Uterus (tissue), 4 donors: ENCODE measurements at places on chromosomes 16 and 17. TPM values are rescaled to one million over a fixed set of nuclear protein-coding genes. Genes with fewer than 3 reads are reported as not detected.
A peak's percentile ranks its signal among the peaks of the same experiment; 100 is the strongest.

- H3K4me1 ChIP-seq, result no peaks in the 10 kb centered on the region
- no peak overlapping the region for H3K4me3 ChIP-seq
- no peak overlapping the region for H3K27ac ChIP-seq
- no peaks in the 10 kb centered on the region for H3K36me3 ChIP-seq
These were observed 5.4 kb upstream of the GAA start for GRCh38 chr17:80095844-80096475.

DNA sequence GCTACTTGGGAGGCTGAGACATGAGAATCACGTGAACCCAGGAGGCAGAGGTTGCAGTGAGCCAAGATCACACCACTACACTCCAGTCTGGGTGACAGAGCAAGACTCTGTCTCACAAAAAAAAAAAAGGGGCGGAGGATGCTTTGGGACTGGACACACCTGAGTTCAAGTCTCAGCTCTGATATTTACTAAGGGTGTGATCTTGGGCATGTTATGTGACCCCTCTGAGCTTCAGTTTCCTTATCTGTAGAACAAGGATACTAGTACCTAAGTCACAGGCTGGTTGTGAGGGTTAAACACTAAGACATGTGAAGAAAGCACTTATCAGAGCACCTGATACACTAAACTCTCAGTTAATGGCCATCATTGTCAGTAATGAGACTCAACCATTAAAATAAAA is 25.9 kb downstream of the HOXB1 start:
- no peak for DNase-seq
- no peak overlapping the region for H3K4me3 ChIP-seq
- no peaks in the 10 kb centered on the region for H3K36me3 ChIP-seq
- no peaks in the 10 kb centered on the region for H3K4me1 ChIP-seq
- no peak overlapping the region for H3K27ac ChIP-seq

- H3K4me1 ChIP-seq, result peaks cover 34% of the 10 kb centered on the region
- DNase-seq, result no peak
- peaks cover 47% of the 10 kb centered on the region for H3K27me3 ChIP-seq
These were observed 14.4 kb upstream of the CBX8 start for GRCh38 chr17:79811011-79811867.

DNA sequence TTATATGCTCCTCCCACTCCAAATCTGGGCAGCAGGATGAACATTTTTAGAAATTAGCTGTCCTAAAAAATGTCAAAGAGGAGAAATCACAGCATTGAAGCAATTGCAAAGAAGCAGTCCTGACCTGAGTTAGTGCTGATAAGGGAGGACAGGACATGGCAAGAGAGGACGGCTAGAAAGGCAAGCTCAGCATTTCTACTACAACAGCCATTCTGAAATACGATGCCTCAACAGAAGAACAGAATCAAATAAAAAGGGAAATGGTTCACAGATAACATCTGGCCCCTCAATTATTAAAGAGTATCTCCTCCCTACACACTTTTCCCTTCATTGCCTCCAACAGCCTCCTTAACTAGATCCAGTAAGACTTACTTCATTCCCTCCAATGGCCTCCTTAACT is 18.3 kb downstream of the VPS53 start:
- DNase-seq, result no peak
- no peaks in the 10 kb centered on the region for H3K27me3 ChIP-seq

SLC46A1 gene
- 17.6 TPM for total RNA-seq

- no peaks in the 10 kb centered on the region for H3K4me1 ChIP-seq
- no peak overlapping the region for H3K4me3 ChIP-seq
- no peaks in the 10 kb centered on the region for H3K36me3 ChIP-seq
- H3K27ac ChIP-seq, result no peak overlapping the region
These were observed 12.2 kb upstream of the ZNF267 start for GRCh38 chr16:31861455-31861854.

GRCh38 chr17:29041571-29041970 is 1.4 kb upstream of the PIPOX start:
- H3K27ac ChIP-seq, result no peak overlapping the region
- no peak overlapping the region for H3K4me3 ChIP-seq
- no peaks in the 10 kb centered on the region for H3K36me3 ChIP-seq
- no peaks in the 10 kb centered on the region for H3K4me1 ChIP-seq
- H3K27me3 ChIP-seq, result no peaks in the 10 kb centered on the region

- H3K27ac ChIP-seq, result no peak overlapping the region
- H3K27me3 ChIP-seq, result no peaks in the 10 kb centered on the region
- H3K36me3 ChIP-seq, result no peaks in the 10 kb centered on the region
- no peak for DNase-seq
- no peak overlapping the region for H3K4me3 ChIP-seq
These were observed 130.1 kb downstream of the TRIM37 start for GRCh38 chr17:58976541-58976940.

CORO7 gene
- total RNA-seq, result 19.6 TPM

DNA sequence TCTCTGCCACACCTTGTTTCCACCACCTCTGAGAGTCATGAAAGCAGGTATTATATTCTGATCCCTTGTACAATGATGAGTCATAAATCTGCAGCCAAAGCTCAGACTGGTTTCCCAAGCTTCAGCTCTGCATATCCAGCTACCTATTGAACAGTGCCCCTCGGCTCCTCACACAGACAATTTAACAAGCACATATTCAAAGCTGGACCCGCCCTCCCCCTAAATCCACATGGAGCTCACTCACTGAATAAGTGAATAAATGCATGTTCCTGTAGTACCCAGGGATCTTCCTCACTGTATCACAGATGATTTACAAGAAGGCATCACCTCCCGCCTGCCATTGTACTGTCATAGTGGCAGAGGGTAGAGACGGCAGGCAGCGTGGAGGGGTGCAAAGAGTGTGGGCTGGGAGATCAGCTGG is 516.4 kb downstream of the GRIN2A start:
- no peaks in the 10 kb centered on the region for H3K27me3 ChIP-seq
- H3K27ac ChIP-seq, result no peak overlapping the region
- H3K4me1 ChIP-seq, result no peaks in the 10 kb centered on the region
- no peaks in the 10 kb centered on the region for H3K36me3 ChIP-seq
- H3K4me3 ChIP-seq, result no peak overlapping the region

TMEM92 gene
- 0.07 TPM for total RNA-seq

DNA sequence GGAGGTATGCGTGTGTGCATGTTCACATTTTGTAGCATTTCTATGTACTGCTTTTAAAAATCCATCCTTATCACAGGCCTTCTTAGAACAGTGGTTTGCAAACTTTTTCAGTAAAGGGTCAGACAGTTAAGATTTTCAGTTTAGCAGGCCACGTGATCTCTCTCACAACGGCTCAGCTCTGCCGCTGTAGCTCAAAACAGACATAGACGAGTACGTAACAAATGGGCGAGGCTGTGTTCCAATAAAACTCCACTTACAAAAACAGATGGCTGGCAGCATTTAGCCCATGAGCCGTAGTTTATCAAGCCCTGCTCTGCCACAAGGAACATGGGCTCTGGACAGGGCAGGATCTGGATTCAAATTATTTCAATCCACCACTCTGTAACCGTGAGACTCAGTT is 141.8 kb downstream of the XYLT1 start:
- H3K4me3 ChIP-seq, result no peak overlapping the region
- H3K4me1 ChIP-seq, result peaks cover 5% of the 10 kb centered on the region
- DNase-seq, result no peak
- H3K27ac ChIP-seq, result peak overlapping the region; percentile 78
- no peaks in the 10 kb centered on the region for H3K36me3 ChIP-seq

GRCh38 chr16:65540901-65541300 is 419.0 kb upstream of the CDH11 start:
- no peak overlapping the region for H3K27ac ChIP-seq
- no peak overlapping the region for H3K4me3 ChIP-seq
- no peaks in the 10 kb centered on the region for H3K36me3 ChIP-seq
- no peak for DNase-seq
- H3K4me1 ChIP-seq, result no peaks in the 10 kb centered on the region
- H3K27me3 ChIP-seq, result no peaks in the 10 kb centered on the region

RND2 gene
- total RNA-seq, result 4.1 TPM

CDH16 gene
- not detected for total RNA-seq

DNA sequence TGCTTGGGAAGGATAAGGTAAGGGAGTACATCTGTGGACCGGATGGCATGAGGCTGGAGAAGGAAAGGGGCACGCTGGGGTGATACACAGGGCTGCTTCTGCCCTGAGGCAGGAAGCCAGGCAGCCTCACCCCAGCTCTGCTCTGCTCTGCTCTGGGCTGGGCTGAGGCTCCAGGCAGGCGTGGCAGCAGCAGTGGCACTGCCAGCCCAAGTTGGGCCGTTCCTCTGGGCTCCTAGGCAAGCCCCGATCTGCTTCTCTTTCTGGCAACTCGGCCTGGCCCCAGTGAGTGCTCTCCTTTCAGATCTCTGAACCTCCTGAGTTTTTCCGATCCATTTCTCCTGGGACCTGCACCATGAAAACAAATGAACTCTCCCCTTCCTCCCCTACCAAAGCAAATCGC is 44.9 kb downstream of the VAC14 start:
- no peak for DNase-seq
- H3K4me1 ChIP-seq, result peaks cover 6% of the 10 kb centered on the region
- no peaks in the 10 kb centered on the region for H3K27me3 ChIP-seq
- H3K36me3 ChIP-seq, result no peaks in the 10 kb centered on the region
- no peak overlapping the region for H3K4me3 ChIP-seq

RNF222 gene
- total RNA-seq, result not detected

ZNF207 gene
- total RNA-seq, result 213 TPM

- no peak for DNase-seq
- H3K36me3 ChIP-seq, result no peaks in the 10 kb centered on the region
- H3K27ac ChIP-seq, result no peak overlapping the region
- H3K4me3 ChIP-seq, result no peak overlapping the region
- H3K4me1 ChIP-seq, result peaks cover 5% of the 10 kb centered on the region
These were observed 3.8 kb downstream of the TBC1D16 start for GRCh38 chr17:80031691-80032430.

CALB2 gene
- not detected for total RNA-seq

TEX14 gene
- total RNA-seq, result not detected

G6PC1 gene
- not detected for total RNA-seq

GRCh38 chr16:50699326-50700159 is 6.1 kb downstream of the NOD2 start:
- H3K36me3 ChIP-seq, result no peaks in the 10 kb centered on the region
- H3K4me3 ChIP-seq, result no peak overlapping the region
- no peaks in the 10 kb centered on the region for H3K4me1 ChIP-seq
- no peak for DNase-seq
- no peaks in the 10 kb centered on the region for H3K27me3 ChIP-seq

DNA sequence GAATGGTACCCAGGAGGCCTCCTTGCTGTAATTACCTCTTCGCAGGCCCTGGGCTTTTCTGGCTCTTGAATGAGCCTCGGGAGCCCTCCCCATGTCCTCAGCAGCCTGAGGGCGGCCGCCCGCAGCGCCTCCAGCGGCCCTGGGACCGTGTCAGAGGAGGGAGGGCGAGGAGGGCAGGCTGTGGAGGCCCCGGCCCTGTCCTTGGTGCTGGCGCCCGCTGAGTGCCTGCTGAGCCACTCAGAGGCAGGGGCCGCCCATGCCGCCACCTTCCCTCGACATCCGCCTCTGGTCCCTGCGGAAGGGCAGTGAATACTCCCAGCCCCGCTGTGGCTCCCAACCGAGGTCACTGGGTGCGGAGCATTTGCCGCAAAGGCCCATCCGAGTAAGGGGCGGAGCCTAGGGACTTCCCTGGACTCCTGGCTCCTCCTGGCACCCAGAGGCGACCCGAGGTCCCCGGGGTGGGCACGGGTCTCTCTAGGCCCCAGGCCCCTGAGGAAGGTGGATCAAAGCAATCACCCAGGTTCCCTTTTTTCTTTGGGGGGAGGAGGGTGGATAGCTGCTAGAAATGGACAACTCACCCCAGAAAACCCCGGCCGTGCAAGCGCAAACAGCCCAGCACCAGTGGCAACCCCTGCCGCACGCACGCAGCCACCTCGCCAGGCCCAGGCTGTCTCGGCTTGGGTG is 2.8 kb downstream of the RBFOX3 start:
- H3K4me1 ChIP-seq, result no peaks in the 10 kb centered on the region
- no peaks in the 10 kb centered on the region for H3K27me3 ChIP-seq
- no peak overlapping the region for H3K27ac ChIP-seq
- no peaks in the 10 kb centered on the region for H3K36me3 ChIP-seq
- H3K4me3 ChIP-seq, result peak overlapping the region; percentile 28
- peak; percentile 22 for DNase-seq

SPATA2L gene
- 18.7 TPM for total RNA-seq

SMIM5 gene
- total RNA-seq, result not detected

GRCh38 chr17:58313815-58314705 is 14.5 kb downstream of the TSPOAP1 start:
- DNase-seq, result no peak
- no peaks in the 10 kb centered on the region for H3K36me3 ChIP-seq
- H3K27ac ChIP-seq, result no peak overlapping the region
- H3K4me1 ChIP-seq, result no peaks in the 10 kb centered on the region
- H3K27me3 ChIP-seq, result no peaks in the 10 kb centered on the region
- H3K4me3 ChIP-seq, result no peak overlapping the region

NOTUM gene
- not detected for total RNA-seq

DNA sequence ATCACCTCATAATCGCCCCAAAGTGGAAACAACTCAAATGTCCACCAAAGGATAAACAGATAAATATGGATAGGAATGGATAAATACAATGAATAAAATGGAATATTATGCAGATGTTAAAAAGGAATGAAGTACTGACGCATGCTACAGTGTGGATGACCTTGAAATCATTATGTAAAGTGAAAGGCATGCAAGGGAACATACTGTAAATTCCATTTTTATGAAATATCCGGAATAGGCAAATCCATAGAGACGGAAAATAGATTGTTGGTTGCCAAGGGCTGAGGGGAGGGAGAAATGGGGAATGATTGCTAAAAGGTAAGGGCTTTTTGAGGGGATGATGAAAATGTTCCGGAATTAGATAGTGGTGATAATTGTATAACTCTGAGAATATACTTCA is 36.0 kb downstream of the STAT5B start:
- no peaks in the 10 kb centered on the region for H3K27me3 ChIP-seq
- DNase-seq, result no peak
- no peaks in the 10 kb centered on the region for H3K36me3 ChIP-seq
- H3K27ac ChIP-seq, result no peak overlapping the region
- H3K4me1 ChIP-seq, result no peaks in the 10 kb centered on the region
- no peak overlapping the region for H3K4me3 ChIP-seq

DNA sequence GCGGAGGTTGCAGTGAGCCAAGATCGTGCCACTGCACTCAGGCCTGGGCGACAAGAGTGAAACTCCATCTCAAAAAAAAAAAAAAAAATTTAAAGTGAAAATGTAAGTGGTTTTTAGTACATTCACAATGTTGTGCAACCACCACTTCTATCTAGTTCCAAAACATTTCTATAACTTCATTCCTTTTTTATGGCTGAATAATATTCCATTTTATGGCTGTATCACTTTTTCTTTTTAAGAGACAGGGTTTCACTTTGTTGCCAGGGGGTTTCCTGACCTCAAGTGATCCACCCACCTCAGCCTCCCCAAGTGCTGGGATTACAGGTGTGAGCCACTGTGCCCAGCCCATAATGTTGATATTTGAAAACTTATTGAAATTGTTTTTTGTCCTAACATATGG is 11.7 kb upstream of the CMTM3 start:
- H3K27ac ChIP-seq, result no peak overlapping the region
- H3K36me3 ChIP-seq, result no peaks in the 10 kb centered on the region
- DNase-seq, result no peak
- no peaks in the 10 kb centered on the region for H3K27me3 ChIP-seq

DNA sequence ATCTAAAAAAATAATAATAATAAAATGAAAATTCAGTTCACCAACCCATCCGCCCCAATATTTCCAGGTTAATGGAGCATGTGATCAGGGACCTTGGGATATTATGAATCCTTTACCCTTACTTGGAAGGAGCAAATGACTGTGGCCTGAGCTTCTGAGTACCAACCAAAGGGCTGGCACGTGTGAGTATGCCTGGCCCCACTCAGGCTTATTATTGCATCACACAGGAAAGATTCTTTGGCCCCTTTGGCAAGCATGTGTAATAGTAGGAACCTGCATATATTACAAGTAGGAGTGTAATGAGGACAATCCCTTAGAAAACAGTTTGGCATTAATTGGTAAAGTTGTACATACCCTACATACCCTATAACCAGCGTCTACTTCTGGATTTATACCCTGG is 7.2 kb upstream of the C17orf78 start:
- H3K27ac ChIP-seq, result no peak overlapping the region
- no peaks in the 10 kb centered on the region for H3K36me3 ChIP-seq
- no peak overlapping the region for H3K4me3 ChIP-seq
- H3K27me3 ChIP-seq, result no peaks in the 10 kb centered on the region
- no peak for DNase-seq
